Fibroblast of skin of left biceps (primary cell): ENCODE measurements at places on chromosomes 12 and 14.

DNA sequence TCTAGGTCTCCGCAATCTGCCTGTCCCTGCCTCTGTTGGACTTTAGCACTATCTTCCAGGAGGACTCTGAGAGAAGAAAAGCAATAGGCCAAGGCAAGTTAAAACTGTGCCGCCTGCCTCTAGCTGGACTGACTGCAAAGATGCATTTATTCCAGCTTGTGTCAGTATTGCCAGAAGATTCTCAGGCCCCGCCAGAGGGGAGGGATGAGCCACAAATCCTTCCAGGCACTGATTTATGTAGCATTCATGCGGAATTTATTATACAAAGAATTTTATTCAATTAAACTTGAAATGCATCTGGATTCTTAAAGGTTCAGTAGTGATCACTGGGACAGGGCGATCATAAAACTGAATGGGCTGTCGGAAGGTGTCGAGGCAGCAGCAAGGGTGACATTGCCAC lies 19.8 kb downstream of the MMAB start:
- no peak for DNase-seq

DNA sequence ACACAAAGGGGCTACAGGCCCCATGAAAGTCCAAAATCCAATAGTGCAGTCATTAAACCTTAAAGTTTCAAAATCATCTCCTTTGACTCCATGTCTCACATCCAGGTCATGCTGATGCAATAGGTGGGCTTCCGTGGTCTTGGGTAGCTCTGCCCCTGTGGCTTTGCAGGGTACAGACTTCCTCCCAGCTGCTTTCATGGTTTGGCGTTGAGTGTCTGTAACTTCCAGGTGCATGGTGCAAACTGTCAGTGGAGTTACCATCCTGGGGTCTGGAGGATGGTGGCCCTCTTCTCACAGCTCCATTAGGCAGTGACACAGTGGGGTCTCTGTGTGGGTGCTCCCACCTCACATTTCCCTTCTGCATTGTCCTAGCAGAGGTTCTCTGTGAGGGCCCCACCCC lies 8.5 kb upstream of the OR4Q2 start:
- no peak for DNase-seq

DNA sequence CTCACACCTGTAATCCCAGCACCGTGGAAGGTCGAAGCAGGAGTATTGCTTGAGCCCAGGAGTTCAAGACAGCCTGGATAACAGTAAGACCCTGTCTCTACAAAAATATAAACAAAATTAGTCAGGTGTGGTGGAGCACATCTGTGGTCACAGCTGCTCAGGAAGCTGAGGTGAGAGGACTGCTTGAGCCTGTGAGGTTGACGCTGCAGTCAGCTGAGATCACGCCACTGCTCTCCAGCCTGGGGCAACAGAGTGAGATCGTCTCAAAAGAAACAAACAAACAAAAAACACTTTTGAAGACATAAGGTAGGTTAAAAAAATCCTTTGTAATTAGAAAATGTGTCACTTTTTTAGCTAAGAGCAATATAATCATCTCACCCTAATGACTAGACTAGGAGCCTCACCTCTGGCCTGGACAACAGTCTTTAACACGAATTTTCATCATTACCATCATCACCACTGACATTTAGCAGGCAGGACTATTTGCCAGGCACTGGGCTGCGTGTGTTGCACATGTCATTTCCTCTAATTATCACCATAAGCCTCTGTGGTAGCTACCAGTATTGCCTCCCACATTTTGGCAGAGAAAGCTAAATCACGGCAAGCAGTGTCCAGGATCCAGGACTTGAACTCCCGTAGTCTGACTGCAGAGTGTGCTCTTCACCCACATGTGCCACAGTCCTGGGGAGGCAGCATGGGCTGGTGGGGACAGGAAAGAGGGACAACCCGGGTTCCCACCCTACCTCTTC lies 4.6 kb upstream of the SYCP3 start:
- no peak for DNase-seq

GRCh38 chr12:62335057-62335456 lies 74.9 kb downstream of the USP15 start:
- DNase-seq: no peak

DNA sequence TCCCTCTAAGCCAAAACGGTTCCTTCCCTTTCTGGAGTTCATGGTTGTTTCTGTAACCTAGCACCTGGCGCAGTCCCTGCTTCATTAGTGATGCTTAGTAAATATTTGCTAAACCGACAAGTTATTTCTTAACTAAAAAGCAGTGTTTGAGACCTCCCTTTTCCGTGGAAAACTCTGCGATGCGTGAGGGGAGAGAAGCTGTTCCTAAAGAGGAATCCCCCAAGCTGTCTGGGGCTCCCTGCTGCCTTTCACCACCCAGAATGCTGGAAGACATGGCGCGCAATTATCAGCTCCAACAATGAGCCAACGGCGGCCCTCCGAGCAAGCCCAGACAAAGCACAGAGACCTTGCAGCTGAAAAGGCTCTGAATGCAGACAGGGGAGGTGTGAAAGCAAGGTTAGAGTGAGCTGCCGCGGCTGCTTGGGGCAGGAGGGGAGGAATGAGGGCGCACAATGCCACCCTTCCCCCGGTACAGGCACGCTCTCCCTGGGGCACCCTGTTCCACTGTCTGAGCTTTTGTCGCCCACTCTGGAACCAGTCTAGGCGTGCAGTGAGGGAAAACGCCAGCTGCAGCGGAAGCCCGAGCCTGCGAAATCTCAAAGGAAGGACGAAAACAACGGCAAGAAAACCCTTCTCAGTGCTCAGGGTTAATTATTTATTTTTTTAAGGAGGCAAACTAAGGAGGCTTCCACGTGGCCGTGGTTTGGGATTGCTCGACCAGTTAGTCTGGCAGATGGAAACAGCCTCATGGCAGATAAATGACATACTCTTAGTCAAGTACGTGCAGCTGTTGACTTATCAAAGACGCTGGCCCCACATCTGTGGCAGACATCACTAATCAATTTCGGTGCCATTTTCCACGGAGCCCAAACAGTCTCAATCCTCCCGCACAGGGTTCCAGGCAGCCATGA lies 66.3 kb downstream of the RBM19 start:
- no peak for DNase-seq
